Stimulated activated CD4-positive, alpha-beta T cell treated with anti-CD3 and anti-CD28 coated beads, Interleukin-1b, Interleukin-23, amount 100 ng/mL, for 48 hours (primary cell): ENCODE measurements at places on chromosomes 7 and 10.

DNA sequence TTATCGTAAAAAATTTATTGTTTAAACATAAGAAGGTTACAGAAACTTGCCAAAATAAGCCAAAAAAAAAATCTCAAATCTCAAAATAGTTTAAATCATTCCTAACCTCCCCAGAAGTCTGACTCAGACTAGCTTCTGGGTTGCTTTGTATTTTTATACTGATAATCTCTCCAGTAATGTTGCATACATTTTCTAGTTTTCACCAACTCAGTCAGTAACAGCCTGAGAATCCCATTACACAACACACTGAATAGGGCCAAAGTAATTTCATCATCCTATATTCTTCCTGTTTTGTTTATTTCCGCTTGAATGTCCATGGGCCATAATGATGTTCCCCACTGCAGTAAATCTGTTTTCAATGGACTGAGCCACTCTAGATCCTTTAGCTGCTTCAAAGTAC is 478.5 kb downstream of the GPAM start:
- DNase-seq, result no peak

DNA sequence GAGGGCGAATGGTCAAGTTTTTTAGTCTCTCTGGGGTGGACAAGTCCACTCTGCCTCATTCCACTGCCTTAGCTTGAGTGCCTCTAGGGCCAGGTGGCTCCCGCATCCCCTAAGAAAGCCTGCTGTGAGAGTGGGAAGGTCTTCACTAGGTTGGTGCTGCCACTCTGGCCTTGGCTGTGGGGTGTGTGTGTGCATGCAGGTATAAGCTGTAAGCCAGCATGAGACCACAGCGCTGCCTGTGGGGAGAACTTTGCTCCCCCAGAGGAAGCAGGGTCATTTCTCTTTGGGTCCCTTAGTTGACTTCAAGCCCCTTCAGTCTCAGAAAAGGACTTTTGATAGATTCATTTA is 25.5 kb upstream of the PCBD1 start:
- no peak for DNase-seq

GRCh38 chr7:43565786-43566185 is 17.1 kb upstream of the STK17A start:
- no peak for DNase-seq

GRCh38 chr10:86759073-86759672 is 2.8 kb downstream of the BMPR1A start:
- DNase-seq, result no peak

- no peak for DNase-seq
These were observed 143.9 kb downstream of the SH3PXD2A start for GRCh38 chr10:103711351-103711994.

GRCh38 chr10:84542522-84543490 is 214.4 kb downstream of the CCSER2 start:
- DNase-seq, result no peak

DNA sequence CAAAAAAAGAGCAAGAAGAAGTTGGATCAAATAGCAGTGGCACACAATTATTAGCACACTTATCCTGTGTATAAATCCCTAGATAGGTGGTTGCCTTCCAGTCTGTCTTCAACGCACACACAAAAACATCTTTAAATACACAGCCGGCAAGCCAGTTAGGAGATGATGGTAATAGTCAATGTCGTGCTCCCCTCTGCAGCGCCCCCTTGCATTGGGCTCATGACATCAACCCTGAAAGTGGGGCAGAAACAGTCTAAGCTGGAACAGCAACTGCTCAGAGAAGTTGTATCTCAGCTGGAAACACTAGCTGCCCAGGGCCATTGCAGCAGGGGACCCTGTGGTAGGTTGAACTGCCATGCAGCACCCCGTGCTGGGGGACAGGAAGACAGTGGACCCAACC is 179.5 kb upstream of the YAE1 start:
- no peak for DNase-seq
